ENCODE measurements at places on chromosomes 2 and 18. TPM values are rescaled to one million over a fixed set of nuclear protein-coding genes. Genes with fewer than 3 reads are reported as not detected.

WNT10A gene
- 0.23 TPM for total RNA-seq

HOXD1 gene
- total RNA-seq: 0.10 TPM

DYNAP gene
- not detected for total RNA-seq

MOGAT1 gene
- total RNA-seq: not detected

ABCG8 gene
- not detected for total RNA-seq

EGR4 gene
- total RNA-seq: 0.09 TPM

LBH gene
- total RNA-seq: 61.0 TPM
